ENCODE measurements at places on chromosomes 11 and 22.

DNA sequence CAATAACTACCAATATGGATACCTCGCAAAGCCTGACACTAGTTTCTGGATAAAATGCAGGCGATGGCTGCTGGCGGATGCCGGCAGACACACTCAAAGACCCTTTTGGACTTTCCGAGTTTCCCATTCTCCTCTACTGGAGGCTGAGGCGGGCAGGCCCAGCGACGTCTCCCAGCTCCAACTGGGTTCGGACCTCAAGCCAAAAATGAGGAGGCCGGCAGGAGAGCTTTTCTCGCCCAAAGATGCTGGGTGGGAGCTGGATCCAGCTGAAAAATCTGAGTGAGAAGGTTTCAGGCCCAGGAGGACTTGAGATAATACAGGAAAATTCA, 428 bp upstream of the FEZ1 start:
- no peak for DNase-seq

DNA sequence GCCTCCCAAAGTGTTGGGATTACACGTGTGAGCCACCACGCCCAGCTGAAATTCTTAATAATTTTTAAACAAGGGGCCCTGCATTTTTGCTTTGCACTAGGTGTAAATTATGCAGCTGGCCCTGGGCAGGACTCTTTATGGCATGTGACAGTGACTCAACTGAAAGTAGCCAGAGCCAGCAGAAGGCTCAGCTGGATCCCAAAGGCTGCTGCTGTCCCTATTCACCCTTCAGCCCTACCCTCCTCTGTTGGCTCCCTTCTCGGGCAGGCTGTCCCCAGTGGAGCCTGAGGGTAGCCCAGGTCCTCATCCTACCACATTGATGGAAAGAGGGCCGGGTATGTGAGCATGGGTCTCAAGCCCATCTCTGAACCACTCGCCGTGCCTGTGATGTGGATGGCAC, 45.6 kb downstream of the CD82 start:
- DNase-seq, result no peak

- no peak for DNase-seq
These were observed 12.8 kb downstream of the ARRB1 start for GRCh38 chr11:75338516-75339208.

DNA sequence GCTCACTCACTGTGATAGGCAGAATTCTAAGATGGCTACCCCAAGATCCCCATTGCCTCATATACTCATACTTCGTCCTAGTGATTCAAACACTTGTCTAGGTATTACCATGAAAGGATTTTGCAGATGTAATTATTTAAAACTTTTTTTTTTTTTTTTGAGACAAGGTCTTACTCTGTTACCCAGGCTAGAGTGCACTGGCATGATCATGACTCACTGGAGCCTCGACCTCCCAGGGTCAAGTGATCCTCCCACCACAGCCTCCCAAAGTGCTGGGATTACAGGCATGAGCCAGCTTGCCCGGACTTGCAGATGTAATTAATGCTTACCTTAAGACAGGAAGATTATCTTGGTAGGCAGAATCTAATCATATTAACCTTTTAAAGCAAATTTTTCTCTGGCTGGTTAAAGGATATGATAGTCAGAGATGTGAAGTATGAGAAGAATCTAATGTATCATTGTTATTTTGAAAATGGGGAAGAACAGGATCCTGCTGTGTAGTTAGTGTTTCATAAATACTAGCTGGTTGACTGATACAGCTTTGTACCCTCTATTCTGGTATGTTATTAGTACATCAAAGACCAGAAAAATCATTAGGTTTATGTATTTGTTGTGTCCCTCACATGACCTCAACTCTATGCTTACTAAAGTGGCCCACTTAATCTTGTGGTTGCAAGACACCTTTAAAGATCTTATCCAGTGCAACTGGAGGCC, 35.5 kb downstream of the C2CD3 start:
- DNase-seq, result no peak

DNA sequence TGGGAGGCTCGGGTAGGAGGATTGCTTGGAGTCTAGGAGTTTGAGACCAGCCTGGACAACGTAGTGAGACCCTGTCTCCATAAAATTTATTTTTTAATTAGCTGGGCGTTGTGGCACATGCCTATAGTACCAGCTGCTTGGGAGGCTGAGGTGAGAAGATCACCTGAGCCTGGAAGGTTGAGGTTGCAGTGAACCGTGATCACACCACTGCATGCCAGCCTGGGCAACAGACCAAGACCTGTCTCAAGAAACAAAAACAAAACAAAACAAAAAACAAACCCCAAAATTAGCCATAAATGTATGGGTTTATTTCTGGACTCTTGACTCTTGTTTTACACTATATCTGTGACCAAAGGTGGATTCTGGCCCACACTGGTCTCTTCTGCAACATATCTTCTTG, 41.6 kb downstream of the EIF3F start:
- no peak for DNase-seq

GRCh38 chr11:130413405-130414106, 14.9 kb downstream of the ADAMTS8 start:
- DNase-seq, result no peak

GRCh38 chr22:36636916-36637315, 66.6 kb downstream of the CACNG2 start:
- no peak for DNase-seq

DNA sequence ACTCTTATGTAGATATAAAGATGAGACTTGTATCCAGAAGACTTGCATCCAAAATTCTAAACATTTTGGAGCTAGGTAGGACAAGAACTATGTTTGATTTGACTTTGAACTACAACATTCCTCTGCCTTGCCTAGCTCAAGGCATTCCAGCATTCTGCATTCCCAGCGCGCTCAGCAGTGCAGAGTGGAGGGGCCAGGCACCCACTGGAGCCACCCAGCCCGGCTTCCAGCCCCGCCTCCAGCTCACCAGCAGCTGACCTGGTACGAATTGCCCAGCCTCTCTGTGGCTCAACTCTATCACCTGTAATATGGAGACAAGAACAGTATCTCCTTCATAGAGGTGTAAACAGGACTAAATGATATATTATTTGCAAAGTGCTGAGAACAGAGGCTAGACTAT, 28.8 kb downstream of the PRDM10 start:
- no peak for DNase-seq

- DNase-seq, result no peak
These were observed 102.1 kb downstream of the MN1 start for GRCh38 chr22:27699383-27700019.

- DNase-seq, result no peak
These were observed 94.7 kb upstream of the TMEM45B start for GRCh38 chr11:129720994-129721393.

DNA sequence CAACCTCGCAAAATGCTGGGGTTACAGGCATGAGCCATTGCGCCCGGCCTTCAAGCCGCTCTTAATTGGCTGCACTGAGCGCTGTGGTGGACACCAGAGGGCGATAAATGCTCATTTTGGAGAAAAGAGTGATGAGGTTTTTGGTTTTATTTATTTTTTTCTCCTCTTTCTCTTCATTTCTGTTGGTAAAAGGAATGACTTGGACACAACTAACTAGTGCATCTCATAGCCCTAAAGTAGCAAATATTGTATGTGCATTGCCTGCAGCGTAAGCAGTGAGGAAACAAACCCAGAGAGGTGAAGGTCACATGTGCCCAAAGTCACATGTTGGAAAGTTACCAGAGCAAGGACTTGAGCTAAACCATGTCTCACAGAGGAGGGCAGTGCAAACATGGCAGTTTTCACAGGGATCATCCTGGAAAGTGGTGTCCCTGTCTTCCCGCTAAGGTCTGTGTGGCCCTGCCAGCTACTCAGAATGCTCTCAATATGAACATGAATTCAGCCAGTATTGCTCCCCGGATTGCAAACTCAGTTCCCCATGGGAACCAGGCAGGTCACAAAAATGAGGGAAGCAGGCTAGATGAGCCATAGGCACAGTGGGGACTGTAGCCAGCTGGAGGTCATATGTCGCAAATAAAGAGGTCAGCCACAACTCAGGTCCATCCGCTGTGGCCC, 8.6 kb upstream of the CD82 start:
- DNase-seq, result no peak

DNA sequence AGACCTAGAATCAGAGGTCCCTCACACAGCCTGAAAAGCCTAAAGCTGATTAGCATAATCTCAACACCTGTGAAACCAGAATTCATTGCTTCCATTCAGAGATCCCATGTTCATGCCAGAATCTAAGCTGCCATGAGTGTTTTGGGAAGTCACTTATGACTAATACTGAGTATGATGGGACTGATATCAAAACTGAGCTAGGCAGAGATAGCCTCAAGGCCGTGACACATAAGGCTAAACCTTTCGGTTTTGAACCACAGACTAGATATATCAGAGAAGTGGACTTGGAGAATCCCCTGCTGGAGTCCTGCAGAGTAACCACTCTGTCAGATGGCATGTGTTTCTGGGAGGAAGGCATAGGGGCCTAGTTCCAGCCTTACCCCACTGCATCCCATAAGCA, 23.1 kb upstream of the GLYATL2 start:
- DNase-seq, result no peak

DNA sequence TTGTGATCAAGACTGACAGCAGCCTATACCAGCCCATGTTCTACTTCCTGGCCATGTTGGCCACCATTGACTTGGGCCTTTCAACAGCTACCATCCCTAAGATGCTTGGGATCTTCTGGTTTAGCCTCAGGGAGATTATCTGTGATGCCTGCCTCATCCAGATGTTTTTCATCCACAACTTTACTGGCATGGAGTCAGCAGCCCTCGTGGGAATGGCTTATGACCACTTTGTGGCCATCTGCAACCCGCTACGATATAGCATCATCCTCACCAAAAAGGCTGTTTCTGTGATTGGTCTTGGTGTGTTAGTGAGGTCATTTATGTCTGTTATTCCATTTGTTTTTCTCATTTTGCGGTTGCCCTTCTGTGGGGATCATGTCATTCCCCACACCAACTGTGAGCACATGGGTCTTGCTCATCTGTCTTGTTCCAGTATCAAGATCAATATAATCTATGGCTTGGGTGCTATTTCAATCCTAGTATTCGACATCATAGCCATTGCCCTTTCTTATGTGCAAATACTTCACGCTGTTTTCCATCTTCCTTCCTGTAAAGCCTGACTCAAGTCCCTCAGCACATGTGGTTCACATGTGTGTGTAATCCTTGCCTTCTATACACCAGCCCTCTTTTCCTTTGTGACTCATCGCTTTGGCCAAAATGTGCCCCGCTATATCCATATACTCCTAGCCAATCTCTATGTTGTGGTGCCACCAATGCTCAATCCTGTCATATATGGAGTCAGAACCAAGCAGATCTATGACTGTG, 23.6 kb downstream of the OR52E1 start:
- no peak for DNase-seq

DNA sequence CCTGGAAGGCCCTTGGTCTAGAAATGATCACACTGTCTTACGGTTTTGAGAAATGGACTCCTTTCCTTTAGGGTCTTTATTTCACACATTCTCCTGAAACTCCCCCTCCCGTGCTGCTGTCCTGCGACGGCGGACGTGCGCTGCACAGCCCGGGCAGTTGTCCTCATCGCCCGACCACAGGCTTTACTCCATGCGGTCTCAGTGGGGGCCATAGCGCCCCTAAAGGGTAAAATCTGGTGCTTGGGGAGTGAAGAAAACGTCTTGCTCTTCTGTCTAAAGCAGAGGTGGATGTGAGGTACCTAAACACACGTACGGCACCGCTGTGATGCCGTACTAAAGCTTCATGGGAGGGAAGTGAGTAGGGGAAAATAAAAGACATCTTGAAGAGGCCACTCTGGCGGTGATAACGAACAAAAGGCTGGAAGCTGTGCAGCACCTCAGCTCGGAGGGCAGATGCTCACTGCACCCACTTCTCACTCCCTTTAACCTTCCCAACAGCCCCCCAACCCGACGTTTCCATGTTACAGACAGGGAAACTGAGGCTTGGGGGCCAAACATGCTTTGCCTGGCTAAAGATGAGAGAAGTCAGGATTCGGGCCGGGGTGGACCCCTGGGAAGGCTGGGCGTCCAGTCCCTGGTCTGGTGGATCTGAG, 22.6 kb downstream of the MPPED1 start:
- no peak for DNase-seq
